ENCODE measurements at places on chromosomes 2 and 18.

DNA sequence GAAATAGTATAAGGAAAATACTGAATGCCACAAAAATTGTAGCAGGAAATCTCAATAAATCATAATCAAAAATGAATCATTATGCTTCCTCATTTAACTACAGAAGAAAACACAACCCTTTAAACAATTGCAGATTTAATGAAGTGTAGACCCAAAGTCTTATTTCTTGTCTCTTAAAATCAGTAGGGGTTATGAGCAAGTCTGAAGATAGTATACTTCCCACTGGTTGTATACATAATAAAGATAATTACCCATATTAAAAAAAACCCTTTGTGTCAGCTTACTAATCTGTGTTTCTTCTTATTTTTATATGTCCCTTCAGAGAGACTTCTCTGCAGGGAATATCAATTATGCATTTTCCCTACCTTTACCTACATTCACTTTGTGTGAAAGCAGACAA is 504.7 kb downstream of the ERBB4 start:
- no peak for DNase-seq

GRCh38 chr2:2850218-2850755 is 519.2 kb upstream of the MYT1L start:
- DNase-seq, result no peak

- DNase-seq, result no peak
Observed at GRCh38 chr2:26164641-26165211, 8.2 kb upstream of the GAREM2 start.

- no peak for DNase-seq
Observed at GRCh38 chr2:113700186-113700841, 56.1 kb downstream of the SLC35F5 start.

DNA sequence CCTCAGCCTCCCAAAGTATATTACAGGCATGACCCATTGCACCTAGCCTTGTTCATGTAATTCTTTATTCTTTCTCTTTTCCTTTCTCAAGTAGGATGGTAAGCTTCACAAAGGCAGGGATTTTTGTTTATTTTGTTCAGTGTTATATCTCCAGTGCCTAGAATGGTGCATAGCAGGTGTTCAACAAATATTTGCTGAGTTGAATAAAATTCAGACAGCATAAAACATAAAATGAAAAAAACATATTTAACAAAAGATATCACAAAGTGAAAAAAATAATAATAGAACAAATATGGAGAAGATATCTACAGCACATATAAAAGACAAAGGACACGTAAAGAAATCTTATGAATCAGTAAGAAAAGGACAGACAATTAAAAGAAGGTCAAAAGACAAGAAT is 8.8 kb downstream of the PREPL start:
- DNase-seq, result no peak

GRCh38 chr2:97005353-97005752 is 19.0 kb upstream of the FAM178B start:
- no peak for DNase-seq

- DNase-seq, result no peak
Observed at GRCh38 chr2:217415316-217415715, 555.5 kb upstream of the TNP1 start.

- no peak for DNase-seq
Observed at GRCh38 chr18:28834889-28835288, 658.0 kb upstream of the CDH2 start.

DNA sequence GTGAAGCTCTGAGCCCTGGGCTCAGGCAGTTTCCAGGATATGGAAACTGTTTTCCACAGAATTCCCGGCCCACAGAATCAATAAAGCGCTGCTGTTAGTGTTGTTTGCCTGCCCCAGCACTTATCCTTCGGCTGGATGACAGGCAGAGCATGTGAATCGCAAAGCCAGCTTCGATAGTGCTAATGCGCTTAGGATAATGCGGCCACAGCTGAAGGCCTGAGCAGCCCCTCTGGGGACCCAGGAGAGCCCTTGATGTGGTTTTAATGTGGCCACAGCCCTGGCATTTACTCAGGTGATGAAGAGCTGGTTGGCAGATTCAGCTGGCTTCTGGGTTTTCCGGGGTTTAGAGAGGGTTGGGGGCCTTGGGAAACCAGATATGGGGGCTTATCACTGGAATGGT is 23.7 kb downstream of the PCARE start:
- DNase-seq, result no peak

DNA sequence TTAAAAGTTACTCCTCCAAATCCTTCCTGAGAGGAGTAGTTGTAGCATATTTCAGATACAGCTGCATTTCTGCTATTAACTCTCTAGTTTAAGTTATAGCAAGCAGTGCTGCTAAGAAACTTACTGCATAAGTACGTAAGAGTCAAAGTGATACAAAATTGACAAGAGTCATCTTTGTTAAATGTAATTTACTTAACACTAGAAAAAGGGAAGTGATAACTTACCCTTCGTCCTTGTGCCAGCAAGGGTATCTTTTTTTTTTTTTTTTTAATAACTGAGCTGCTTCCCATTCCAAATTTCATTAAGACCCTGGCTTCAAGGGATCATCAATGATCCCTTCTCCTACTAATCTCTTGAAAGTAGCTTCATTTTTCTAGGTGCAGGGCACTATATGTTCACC is 493.0 kb downstream of the PLCL1 start:
- no peak for DNase-seq

DNA sequence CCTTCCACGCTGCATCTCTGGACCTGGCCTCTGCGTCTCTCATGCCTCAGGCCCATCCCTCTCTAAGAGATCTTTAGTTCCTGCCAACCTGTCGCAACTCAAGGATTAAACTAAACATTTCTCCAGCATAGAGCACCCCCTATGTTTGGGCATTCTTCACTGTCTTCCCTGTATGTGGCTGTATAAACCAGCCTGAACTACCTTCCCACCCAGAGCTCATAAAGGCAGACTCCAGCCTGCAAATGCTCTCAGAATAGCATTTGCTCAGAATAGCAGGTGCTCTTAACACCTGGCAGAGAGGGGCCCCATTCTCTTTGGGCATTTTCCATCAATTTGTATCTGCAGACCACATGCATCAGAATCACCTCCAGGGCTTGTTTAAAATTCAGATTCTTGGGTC is 83.4 kb downstream of the EHD3 start:
- no peak for DNase-seq

DNA sequence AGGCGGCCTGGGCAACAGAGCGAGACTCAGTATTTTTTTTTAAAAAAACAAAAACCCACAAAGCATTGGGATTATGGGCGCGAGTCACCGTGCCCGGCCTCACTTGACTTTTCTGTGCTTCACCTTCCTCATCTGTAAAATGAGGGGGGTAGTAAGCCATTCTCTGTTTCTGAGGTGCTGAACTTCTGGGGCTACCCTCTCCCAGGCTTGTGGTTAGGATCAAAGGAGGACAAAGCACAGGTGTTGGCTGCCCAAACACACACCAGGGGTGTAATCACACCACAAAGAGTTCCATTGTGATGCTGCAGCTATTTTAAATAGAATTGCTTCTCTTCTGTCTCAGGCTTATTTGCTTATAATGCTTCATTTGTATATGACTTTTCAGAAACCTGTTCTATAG is 35.8 kb upstream of the INHBB start:
- DNase-seq, result no peak

GRCh38 chr2:38159597-38159996 is 83.6 kb upstream of the CYP1B1 start:
- no peak for DNase-seq

DNA sequence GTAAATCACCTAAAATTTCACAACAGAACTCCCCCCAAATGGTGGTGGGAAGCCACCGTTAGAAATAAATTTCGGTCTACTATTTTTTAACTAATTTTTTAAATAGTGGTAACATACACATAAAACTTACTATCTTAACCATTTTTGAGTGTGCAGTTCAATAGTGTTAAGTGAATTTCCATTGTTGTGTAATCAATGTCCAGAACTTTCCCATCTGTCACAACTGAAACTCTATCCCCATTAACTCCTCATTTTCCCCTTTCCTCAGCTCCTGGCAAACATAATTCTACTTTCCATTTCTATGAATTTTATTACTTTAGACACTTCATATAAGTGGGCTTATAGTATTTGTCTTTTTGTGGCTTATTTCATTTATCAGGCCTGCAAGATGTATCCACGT is 34.1 kb upstream of the HNMT start:
- DNase-seq, result no peak

GRCh38 chr2:204604061-204604460 is 58.8 kb downstream of the PARD3B start:
- no peak for DNase-seq

DNA sequence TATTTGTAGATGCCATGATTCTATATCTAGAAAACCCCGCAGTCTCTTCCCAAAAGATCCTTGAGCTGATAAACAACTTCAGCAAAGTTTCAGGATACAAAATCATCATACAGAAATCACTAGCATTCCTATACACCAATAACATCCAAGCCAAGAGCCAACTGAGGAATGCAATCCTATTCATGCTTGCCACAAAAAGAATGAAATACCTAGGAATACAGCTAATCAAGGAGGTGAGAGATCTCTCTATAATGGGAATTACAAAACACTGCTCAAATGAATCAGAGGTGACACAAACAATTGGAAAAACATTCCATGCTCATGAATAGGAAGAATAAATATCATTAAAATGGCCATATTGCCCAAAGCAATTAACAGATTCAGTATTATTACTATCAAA is 551.4 kb upstream of the SLC39A10 start:
- DNase-seq, result no peak

- DNase-seq, result no peak
Observed at GRCh38 chr2:167550448-167550847, 662.2 kb downstream of the XIRP2 start.

Measured in stimulated activated CD8-positive, alpha-beta memory T cell treated with anti-CD3 and anti-CD28 coated beads, Interleukin-4, amount 100 ng/mL, for 4 hours (primary cell).